ENCODE measurements at places on chromosomes 6 and 20.

GRCh38 chr20:35039846-35040489 is 52.6 kb downstream of the TRPC4AP start:
- DNase-seq: no peak

DNA sequence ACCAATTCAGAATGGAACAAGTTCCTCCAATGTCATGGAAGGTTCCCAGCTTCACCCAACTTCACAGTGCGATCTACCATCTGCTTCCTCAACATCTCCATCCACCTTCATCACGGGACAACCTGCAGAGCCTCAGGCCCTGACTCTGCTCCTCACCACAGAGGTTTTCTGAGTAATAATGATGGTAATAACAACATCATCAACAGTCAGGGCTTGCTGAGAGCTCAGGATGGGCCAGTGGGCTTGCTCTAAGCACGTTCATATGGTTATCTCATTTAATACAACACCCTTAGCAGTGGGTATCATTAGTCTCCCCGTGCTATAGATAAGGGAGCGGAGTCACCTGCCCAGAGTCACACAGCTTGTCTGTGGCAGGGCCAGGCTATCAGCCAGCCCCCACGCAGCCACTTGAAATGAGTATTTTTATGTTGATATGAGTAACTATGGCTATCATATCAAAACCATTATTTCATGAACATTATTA is 38.6 kb downstream of the PREX1 start:
- no peak for DNase-seq

- DNase-seq: no peak
Measured at GRCh38 chr6:111944541-111944940, 71.3 kb upstream of the FYN start.

GRCh38 chr6:166203003-166203640 is 35.5 kb upstream of the TBXT start:
- DNase-seq: no peak

DNA sequence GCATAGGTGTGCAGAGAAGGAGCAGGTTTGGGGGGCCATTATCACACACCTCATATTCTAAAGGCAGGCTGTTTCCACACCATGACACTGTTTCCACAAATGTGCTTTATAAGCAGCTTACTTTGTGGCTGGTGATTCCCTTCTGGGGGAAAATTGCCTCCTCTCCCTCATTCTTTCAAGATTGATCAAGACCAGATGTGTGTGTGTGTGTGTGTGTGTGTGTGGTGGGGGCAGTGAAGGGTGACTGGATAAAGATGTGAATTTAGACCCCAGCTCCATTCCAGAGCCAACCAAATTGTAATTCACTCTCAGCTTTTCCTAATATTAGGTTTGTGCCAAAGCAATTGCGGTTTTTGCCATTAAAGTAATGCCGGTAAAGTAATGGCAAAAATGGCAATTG is 45.6 kb downstream of the EDN3 start:
- no peak for DNase-seq

DNA sequence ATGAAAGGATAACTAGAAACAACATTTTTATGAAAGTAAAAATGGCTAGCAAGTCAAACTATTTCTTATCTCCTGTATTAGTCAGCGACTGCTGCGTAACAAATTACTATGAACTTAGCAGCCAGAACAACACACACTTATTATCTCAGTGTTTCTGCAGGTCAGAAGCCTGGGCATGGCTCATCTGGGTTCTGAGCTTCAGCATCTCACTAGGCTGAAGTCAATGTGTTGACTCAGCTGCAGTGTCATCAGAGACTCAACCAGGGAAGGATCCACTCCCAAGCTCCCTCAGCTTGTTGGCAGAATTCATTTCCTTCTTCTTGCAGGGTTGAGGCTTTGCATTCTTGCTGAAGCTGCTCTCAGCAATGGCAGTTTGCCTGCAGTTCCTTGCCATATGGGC is 33.2 kb upstream of the IGF2R start:
- no peak for DNase-seq

- DNase-seq: no peak
Measured at GRCh38 chr6:117938311-117938995, 31.4 kb downstream of the SLC35F1 start.

DNA sequence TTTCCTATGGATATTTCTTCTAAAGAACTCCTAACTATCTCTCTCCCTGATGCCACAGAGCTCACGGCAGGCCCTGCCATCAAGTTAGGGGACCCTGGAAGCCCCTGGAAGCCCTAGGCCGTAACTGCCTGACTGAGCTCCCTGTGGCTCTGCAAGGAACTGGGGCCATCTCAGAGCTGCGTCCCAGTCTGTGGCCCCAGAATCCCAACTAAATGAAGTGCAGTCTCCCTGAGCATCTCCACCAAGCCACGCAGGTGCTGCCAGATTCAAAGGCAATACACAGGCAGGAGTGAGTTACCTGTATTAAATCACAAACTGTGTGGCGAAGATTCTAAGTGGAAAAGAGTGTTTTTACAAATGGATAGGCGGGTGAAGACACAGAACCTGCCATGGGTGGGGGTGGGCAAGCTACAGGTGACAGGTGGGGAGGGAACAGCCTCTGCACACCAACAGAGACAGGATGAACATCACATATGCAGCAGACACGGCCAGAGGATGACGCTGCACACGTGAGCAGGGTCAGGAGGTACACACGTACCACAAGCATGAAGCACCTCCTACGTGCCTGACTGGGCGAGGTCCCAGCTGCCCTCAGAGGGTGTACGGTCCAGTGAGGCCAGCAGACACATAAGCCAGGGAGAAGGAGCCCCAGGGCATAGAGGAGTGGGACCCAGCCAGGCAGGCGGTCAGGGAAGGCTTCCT is 358.5 kb downstream of the ZFAND3 start:
- DNase-seq: no peak

DNA sequence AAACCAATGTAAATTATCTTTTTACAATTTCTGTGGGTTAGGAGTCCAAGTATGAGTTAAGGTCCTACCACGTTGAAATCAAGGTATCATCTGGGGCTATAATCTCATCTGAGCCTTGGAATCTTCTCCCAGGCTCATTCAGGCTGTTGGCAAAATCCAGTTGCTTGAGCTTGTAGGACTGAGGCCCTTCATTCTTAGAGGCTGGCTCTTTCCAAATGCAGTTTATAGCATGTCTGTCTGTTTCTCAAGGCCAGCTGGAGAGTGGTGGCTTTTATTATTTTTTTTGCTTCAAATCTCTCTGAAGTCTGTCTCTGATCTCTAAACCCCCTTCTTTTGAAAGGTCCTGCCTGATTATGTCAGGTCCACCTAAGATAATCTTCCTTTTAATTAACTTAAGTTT is 177.2 kb upstream of the ASCC3 start:
- no peak for DNase-seq

DNA sequence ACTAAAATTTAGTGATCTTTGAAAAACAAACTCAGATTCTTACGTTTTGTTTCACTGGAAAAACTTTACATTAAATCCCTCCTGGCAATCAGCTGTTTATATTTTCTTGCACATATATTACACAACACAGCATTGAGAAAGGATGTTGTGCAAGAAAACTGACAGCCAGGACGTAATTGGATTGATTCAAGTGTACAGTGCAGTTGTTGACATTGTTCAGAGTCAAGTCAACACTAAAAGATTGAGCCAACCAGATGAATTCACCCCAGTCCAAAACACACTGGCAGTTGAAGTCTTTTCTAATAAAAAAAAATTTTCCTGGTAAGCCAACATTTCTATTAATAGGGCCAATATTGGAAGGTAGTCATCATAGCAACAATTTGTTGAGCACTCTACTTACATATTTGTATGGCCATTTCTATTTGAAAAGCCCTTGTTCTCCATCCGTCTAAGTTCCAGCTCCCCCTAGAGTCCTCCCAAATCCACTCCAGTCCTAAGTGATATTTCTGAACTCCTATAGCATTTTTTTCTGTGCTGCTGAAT is 20.9 kb upstream of the VNN1 start:
- peak; percentile 76 for DNase-seq

GRCh38 chr6:40160826-40161225 is 226.6 kb upstream of the MOCS1 start:
- DNase-seq: no peak

DNA sequence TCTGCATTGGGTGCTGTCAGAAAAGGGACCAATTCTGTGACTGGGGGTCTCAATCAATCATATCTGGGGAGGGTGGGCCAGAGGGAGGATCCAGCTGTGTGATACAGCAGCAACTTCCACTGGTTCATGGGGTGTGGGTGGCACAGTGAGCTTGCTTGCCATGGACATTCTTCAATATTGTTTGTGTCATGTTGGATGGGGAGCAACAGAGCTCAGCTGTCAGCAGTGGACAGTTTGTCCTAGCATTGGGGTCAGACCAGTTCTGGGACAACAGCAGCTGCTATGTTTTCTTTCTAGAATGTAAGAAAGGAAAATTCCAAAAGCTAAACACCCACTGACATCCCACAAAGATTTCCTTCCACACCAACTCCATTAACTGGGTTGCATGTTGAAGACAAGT is 221.9 kb upstream of the CDH4 start:
- no peak for DNase-seq

Measured in NB4 (cell line).